ENCODE measurements at places on chromosomes 3 and 15. TPM values are rescaled to one million over a fixed set of nuclear protein-coding genes. Genes with fewer than 3 reads are reported as not detected.

The C3orf22 gene
- not detected for total RNA-seq

The MYL3 gene
- total RNA-seq, result 1.4 TPM

The PSMD2 gene
- total RNA-seq, result 240 TPM

The EPM2AIP1 gene
- 8.3 TPM for total RNA-seq

The CCDC54 gene
- total RNA-seq, result not detected

The LMCD1 gene
- total RNA-seq, result 81.0 TPM

The ROPN1 gene
- total RNA-seq, result not detected

The TRIM59 gene
- total RNA-seq, result 6.7 TPM

The ABTB1 gene
- total RNA-seq, result 13.2 TPM

The SLC22A14 gene
- total RNA-seq, result not detected

The CCDC39 gene
- not detected for total RNA-seq
